ENCODE measurements at places on chromosomes 16 and 17. TPM values are rescaled to one million over a fixed set of nuclear protein-coding genes. Genes with fewer than 3 reads are reported as not detected.

Gene C1QL1
- not detected for total RNA-seq

Gene DBNDD1
- total RNA-seq = 1.3 TPM

Gene PRPSAP1
- 64.4 TPM for total RNA-seq

Gene GSG1L
- total RNA-seq = not detected

Gene PHOSPHO1
- total RNA-seq = not detected

Gene TBX6
- total RNA-seq = 1.2 TPM

Gene ELMO3
- total RNA-seq = 0.51 TPM

Gene AOC2
- total RNA-seq = 15.0 TPM

Gene RAB37
- total RNA-seq = 1.9 TPM

Gene SYCE1L
- 1.1 TPM for total RNA-seq

Gene NDUFB10
- 197 TPM for total RNA-seq

Gene USB1
- total RNA-seq = 32.6 TPM

Gene OR1A2
- not detected for total RNA-seq

Gene IL34
- total RNA-seq = not detected

Gene AOC3
- total RNA-seq = 189 TPM

Gene CDH16
- not detected for total RNA-seq

Measured in subcutaneous adipose tissue (tissue), 4 donors.